Kidney epithelial cell (primary cell): ENCODE measurements at places on chromosomes 1 and 21. TPM values are rescaled to one million over a fixed set of nuclear protein-coding genes. Genes with fewer than 3 reads are reported as not detected.
A peak's percentile ranks its signal among the peaks of the same experiment; 100 is the strongest.

GRCh38 chr1:21866707-21867043 is 54.6 kb downstream of the LDLRAD2 start:
- DNase-seq, result no peak

DNA sequence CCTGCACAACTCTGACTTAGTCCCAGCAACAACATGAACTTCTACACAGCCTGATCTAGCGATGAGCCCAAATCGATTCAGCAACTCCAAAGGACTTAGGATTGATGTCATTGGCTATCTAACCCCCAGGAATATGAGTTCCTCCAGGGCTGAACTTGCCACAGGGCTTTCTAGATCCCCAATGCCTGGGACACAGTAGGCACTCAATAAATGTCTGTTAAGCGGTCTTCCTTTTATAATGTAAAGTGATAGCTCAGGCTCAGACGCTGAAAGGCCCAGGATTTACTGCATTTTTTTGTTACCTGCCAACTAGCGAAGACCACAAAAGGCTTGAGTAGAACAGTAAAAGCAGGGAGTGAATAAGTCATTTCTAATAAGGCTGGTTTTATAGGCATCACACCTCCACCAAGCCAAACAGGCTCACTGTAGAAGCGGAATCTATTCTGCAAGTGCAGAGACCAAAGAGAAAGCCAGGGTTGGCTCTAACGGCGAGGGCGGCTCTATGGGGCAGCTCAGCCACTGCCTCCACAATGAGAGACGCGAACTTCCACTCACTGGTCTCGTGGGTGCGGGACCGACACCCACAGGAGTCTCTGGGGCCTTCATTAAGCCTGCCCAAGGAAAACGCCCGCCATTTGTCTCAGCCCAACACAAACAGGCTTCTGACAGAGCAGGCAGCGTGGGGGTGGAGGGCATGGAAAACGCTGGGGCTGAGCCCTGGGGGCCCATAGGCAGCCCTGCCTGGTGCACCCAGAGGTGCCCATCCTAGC is 52.0 kb downstream of the HLCS start:
- DNase-seq, result no peak

GRCh38 chr1:228463559-228464455 is 23.4 kb upstream of the RNF187 start:
- no peak for DNase-seq

DNA sequence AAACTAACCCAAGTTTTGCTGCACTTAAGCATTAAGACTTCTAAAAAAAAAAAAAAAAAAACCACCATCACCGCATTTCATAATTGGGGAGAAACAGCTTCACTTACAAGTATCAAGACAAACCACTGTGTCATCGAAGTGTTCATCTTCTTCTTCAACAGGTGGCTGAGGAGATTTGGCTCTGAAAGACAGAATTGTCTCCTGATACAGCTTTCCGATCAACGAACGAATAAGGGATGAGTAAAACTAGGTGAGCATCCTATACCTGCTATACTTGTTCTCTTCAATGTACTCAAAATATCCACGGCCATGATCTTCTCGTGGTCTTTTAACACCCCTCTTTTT is 2.0 kb downstream of the HNRNPU start:
- DNase-seq, result no peak

DNA sequence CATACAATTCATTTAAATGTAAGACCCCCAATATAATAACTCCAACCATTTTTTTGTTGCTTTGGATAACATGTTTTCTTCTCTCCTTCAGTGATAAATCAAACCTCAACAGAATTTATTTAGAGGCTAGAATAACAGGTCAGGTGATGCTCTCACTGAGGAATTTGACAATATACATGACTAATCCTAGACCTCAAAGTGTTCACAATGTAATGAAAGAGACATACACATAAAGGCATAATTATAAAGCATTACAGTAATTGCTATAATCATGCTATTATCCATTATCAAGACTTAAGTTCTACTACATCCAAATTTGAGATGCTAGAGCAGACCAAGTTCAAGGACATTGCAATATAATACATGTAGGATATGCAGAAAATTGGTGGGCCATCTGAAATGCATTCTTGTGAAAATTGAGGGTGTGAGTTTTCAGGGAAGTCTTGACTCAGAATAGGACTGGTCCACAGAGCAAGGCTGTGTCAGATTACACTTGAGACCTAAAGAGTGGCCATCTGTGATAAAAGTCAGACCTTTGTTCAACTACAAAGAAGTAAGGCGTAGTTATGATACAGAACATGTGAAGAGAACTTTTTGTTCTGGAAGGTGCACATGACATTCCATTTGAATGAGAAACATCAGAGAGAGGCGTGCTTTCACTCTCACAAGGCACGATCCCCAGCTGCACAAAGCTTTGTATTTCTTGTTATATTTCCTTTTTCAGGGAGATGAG is 45.5 kb downstream of the UTP25 start:
- peak; percentile 86 for DNase-seq

GRCh38 chr1:228463009-228463558 is 24.1 kb upstream of the RNF187 start:
- no peak for DNase-seq

GRCh38 chr1:110638058-110638457 is 31.9 kb upstream of the KCNA2 start:
- DNase-seq, result no peak

DNA sequence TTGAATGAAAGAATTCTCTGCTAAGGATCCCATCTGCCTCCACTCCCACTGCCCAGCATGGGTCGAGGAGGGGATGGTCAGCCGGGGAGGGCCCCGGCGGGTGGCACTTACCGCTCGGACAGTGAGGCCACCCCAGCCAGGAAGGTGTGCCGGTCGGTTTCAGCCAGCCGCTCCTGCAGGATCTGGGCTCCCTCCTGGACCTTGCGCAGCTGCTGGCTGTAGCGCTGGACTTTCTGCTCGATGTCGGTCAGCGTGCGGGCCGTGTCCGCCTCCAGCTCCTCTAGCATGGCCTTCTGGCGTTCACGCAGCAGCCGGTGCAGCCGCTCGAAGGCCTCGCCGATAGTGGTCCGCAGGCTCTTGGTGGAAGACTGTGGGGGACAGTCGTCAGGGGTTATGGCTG is 22.3 kb downstream of the TRIM62 start:
- DNase-seq, result no peak

DNA sequence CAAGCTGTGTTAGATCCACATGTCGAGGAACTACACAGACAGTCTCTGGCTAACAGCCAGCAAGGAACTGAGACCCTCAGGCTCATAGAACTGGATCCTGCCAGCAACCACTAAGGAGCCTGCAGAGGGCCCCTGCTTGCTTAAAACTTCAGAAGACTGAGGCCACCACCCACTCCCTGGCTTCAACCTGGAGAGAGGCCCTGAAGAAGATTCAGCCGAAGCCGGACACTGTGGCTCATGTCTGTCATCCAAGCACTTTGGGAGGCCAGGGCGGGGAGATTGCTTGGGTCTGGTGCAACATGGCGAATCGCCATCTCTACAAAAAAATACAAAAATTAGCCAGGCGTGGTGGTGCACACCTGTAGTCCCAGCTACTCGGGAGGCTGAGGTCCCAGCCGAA is 92.6 kb upstream of the TMPRSS2 start:
- no peak for DNase-seq

GRCh38 chr1:51274676-51275075 is 38.6 kb downstream of the RNF11 start:
- DNase-seq, result no peak

GRCh38 chr21:32412162-32413014 is at the start of gene EVA1C:
TSS of gene EVA1C (plus strand) at chr21:32412706. CDS start at chr21:32412854, 148 bp downstream.
- no peak for DNase-seq

- DNase-seq, result no peak
Measured at GRCh38 chr1:180952657-180953013, 39.9 kb downstream of the KIAA1614 start.

DNA sequence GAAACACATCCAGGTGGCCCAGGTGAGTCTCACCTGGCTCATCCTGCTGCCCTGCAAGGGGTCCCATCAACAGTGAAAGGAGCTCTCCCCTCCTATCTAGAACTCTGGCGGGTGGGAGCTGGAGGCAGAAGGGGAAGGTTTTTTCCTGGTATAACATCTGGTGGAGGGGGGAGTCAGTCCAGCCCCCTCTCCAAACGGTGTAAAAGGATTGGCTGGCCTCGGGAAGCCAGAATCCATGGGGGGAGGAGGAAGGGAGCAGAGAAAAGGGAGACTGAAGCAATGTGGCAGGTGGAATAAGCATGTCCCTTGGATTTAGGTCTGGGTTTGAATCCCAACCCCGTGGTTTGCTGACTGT is 1.2 kb upstream of the CAMK2N1 start:
- no peak for DNase-seq

- DNase-seq, result no peak
Measured at GRCh38 chr1:92482665-92483609, 3.8 kb downstream of the GFI1 start.

- DNase-seq, result no peak
Measured at GRCh38 chr1:24934310-24935195, 4.5 kb upstream of the RUNX3 start.

DNA sequence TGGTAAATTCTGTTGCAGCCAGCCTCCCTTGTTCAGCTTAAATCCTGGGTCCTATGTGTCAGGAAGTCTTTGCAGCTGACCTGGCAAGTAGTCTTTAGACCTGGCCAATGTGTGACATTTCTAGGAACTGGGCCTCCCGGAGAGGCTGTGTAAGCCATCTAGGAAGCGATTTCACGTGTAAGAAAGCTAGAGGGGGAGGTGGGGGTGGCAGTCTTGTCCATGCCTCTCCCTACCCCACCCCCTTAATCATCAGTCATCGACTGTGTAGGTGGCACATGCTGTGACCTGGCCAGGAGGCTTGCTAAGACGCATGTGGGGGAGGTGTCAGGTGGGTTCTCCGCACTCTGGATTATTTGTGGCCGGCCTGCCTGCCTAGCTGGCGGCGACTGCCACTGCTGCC is 8.4 kb downstream of the C1orf226 start:
- no peak for DNase-seq

- no peak for DNase-seq
Measured at GRCh38 chr1:6911021-6911941, 126.0 kb downstream of the CAMTA1 start.

DNA sequence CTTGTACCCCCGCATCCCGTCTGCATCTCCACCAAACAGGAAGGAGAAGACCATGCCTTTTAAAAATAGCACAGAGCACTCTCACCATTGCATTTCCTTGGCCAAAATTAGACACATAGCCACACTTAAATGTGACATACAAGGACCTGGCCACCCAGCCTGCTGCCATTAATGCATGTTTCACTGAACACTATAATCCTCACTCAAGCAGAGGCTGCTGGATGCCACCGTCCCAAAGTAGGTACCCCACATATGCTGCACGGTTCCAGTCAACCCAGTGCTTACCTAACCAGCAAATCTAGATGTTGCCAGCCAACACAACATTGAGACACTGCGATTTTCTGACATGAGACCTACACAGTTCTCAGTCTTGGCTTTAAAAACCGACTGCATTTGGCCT is 107.7 kb downstream of the ADSS2 start:
- no peak for DNase-seq

DNA sequence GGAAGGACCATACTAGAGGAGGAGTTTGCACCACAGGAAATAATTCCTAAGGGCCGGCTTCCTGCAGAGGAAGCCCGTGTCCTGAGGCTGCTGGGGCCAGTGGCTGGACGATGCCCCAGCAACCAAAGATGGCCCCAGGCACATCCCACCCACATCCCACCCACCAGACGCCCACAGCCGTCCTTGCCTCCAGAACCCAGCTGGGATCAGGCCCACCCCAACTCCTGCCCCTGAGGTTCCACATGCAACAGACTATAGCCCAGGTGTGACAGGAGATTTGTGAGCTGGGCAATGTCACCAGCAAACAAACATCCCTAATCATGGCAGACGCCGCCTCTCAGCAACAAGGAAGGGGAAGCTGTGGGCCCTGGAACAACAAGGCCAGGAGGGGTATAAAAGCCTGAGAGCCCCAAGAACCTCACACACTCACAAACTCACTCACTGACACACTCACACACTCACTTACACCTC is at the start of gene KRTAP10-9:
TSS of gene KRTAP10-9 (plus strand) at position 421 of the 471 bp plus-strand sequence. CDS start 79 bp downstream, outside the sequence.
- no peak for DNase-seq

- DNase-seq, result no peak
Measured at GRCh38 chr21:39523915-39524314, 72.1 kb downstream of the SH3BGR start.

GRCh38 chr1:67382292-67382691 is 47.9 kb downstream of the SERBP1 start:
- DNase-seq, result no peak

DNA sequence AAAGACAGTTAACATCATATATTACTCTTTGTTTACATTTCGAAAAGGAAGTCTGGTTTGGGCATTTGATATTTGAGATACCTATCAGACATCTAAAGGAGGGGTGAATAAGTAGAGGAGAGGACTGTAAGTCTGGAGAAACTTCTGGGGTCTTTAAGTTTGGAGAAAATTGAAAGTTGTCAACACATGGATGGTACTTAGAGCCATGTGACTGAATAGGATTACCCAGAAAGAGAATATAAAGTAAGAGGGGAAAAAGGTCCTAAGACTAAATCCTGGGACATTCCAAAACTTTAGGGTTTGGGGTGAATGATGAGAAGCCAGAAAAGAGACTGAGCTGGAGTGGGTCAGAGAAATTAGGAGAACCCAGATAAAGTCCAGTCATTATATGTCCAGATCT is 10.1 kb upstream of the RNF2 start:
- no peak for DNase-seq

DNA sequence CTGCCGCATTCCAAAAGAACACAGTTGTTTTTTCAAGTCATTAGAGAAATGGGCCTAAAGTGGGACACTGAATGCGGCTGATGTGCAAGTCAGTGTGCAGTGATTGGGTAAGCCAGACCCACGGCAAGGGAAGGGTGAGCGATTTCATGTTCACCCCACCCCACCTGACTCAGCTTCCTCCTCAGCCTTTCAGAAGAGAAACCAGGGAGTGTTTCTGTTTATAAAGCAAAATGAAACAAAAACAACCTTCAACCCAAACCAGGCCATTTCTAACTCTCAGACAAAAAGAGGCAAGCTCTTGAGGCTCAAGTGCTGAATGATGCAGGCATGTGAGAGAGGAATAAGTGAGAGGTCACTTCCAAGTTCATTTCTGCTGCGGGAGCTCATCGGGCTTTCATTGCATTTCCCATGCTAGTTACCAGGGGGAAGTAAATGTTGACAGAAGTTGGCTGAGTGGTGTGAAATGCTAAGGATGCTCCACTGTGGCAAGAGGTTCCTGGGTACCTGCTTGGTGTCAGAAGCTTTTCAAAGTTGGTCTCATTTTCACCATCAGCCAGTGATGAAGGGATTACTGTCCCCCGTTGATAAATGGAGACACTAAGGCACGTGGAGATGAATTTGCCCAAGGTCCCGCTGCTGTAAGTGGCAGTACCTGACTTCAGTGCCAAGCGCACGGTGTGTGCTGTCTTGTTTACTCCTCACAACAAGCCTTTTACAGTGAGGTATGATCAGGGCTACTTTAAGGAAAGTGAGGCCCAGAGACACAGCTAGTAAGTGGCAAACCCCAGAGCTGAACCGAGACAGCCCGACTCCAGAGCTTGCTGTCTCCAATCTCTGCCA is 29.1 kb downstream of the STPG1 start:
- DNase-seq, result no peak

Gene MAP10
- 3.7 and 5.5 TPM in 2 replicates for total RNA-seq

Gene IGSF5
- 0.17 and 0.48 TPM in 2 replicates for total RNA-seq

Gene KLHDC8A
- total RNA-seq, result 6.7 and 16.5 TPM in 2 replicates

Gene GPR3
- 0.27 and 1.6 TPM in 2 replicates for total RNA-seq

Gene DNAI4
- 2.7 and 4.5 TPM in 2 replicates for total RNA-seq

Gene LIPI
- not detected in 2 replicates for total RNA-seq
